ENCODE measurements at places on chromosomes 1 and 21.

DNA sequence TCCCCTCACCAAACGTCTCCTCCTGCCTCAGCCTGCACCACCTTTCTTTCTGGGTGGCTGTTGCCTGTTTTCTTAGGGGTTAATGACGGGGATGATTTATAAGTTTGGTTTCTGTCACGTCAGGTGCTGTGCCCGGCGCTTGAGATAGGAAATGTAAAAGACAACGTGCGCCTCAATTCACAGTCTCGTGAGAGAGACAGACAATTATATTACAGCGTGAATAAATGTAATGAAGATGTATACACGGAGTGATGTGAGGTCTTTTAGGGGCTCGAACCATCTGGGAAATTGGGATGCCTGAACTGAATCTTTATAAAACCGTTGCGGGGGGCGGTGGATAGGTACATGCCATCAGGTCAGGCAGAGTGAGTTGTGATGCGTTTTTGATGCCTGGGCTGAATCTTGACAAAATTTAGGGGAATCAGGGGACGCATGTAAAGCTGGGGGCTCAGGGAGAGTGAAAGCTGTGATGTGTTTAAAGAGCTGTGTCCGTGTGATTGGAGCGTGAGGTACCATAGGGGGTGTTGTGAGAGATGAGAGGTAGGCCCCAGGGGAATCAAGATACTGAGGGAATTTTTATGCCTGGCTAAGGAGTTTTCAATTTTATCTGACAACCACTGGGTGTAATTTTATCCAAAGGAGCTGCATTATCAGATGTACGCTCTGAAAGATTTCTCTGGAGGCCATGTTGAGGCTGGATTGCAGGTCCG lies 831 bp downstream of the TIPRL start:
- peak; percentile 30 for DNase-seq

- DNase-seq, result no peak
These were observed at the start of gene FCRL5 for GRCh38 chr1:157551694-157552693. Gene FCRL5, minus strand, starts transcription at chr1:157552515. Its CDS starts 153 bp downstream, at chr1:157552362.

- peak; percentile 3 for DNase-seq
These were observed 223.6 kb downstream of the LRRC7 start for GRCh38 chr1:69791311-69791710.

DNA sequence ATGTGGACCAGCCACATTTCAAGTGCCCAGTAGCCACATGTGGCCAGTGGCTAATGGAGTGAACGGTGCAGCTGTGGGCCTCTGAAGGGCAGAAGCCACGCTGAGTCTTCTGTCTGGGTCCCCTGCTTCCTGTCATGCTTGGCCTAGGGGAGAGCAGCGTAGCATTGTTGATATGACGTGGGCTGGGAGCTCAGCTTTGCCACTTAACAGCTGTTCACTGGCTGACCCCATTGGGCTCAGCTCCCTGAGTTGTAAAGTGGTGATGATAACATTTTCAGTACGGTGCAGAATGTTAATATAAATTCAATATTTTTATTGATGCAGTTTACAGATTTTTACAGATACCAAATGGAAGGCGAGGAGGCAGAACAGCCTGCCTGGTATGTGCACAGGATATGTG lies 4.5 kb downstream of the PODN start:
- DNase-seq, result no peak

GRCh38 chr1:234234199-234234598 lies 139.1 kb upstream of the COA6 start:
- DNase-seq, result no peak

DNA sequence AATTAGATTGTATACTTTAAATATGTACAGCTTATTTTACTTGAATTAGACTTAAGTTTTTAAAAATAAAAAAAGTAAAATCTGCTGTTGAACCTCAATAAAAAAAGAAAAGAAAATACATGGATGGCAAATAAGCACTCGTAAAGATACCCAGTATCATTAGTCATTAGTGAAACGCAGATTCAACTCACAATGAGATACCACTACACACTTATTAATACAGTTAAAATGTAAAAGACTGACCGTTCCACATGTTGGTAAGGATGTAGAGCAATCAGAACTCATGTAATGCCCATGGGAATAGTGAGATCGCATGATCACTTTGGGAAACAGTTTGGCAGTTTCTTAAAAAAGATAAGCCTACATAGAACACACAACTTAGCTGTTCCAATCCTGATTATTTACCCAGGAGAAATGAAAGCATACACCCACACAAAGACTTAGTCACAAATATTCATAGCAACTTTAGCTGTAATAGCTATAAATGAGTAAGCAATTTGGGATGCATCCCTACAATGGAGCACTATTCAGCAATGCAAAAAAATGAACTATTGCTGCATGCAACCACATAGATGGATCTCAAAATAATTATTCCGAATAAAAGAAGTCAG lies 7.3 kb downstream of the SH2D1B start:
- no peak for DNase-seq

DNA sequence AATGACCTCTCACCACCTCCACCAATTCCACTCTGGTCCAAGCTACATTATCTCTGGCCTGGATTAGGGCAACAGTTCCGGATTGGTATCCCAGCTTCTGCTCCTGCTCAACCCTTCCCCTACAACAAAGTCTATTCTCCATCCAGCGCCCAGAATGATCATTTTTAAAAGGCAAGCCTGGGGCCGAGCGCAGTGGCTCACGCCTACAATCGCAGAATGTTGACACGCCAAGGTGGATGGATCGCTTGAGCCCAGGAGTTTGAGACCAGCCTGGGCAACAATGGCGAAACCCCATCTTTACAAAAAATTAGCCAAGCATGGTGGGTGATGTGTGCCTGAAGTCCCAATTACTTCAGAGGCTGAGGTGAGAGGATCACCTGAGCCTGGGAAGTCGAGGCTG lies 2.2 kb downstream of the LYST start:
- DNase-seq, result no peak

GRCh38 chr1:159468321-159468720 lies 28.8 kb downstream of the OR10J1 start:
- DNase-seq, result no peak

- DNase-seq, result peak; percentile 41
These were observed 64.0 kb downstream of the MEGF6 start for GRCh38 chr1:3547055-3548005.

DNA sequence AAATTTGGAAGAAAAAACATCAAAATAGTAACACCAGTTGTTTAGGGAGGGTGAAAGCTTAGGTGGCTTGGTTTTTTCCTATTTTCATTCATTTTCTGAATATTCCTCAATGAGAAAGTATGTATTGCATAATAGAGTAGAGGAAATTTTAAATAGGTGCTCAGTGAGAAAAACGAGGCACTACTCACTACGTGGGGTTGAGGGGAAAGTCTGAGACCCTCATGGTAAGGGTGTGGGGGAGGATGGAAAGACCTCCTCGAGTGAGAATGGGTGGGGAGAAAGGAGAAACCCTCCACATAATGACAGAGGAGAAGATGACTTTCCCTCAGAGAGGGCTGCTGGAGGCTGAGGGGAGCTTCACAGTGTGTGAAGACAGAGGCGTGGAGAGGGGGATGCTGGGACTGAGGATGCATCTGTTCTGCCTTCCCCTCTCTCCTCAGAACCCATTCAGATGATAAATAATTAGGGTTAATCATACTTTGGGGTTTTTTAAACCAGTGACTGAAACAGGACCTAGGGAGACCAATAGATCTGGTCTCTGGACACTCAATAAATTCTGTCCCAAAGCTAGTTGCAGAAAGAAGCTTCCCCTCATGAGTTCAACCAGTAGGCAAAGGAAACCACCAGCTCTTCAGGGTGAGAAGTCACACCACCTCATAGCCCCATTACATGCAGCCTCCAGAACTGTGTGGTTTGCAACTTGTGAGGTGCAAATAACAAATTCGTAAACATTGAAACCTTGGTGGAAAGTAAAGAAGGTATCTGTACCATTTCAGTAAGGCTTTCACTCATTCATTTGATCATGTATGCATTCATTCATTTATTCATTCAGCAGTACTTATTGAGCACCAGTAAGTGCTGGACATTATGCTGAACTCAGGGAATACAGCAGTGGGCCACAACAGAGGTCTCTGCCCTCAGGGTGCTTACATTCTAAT lies 17.1 kb downstream of the SLAMF7 start:
- no peak for DNase-seq

GRCh38 chr1:66402194-66402593 lies 131.8 kb upstream of the SGIP1 start:
- DNase-seq, result no peak

DNA sequence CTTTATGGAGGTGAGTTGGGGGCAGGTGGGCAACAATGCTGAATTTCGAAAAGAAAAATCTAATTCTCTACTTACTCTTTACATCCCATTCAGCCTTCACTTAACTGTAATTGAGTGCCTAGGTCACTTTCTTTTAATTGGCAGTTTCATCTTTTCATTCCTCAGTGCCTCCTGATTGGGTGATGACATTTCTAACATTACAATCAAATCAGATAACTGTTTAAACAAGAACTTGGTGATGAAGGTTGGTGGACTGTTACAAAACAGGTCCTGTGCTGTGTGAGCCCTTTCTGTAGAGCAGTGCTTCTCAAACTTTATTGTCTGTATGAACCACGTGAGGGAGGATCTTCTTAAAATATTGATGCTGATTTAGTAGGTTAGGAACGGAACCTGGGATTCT lies 40.1 kb upstream of the KCNQ4 start:
- DNase-seq, result no peak

GRCh38 chr1:191043066-191043465 lies 565.4 kb upstream of the BRINP3 start:
- DNase-seq, result peak; percentile 2

GRCh38 chr1:18997508-18997907 lies 41.0 kb upstream of the IFFO2 start:
- no peak for DNase-seq

- DNase-seq, result peak; percentile 72
These were observed 33.9 kb upstream of the LGALS8 start for GRCh38 chr1:236489710-236490377.

- DNase-seq, result no peak
These were observed 49.3 kb downstream of the KIAA0319L start for GRCh38 chr1:35507947-35508346.

- DNase-seq, result no peak
These were observed 16.4 kb downstream of the FOXJ3 start for GRCh38 chr1:42318601-42319000.

DNA sequence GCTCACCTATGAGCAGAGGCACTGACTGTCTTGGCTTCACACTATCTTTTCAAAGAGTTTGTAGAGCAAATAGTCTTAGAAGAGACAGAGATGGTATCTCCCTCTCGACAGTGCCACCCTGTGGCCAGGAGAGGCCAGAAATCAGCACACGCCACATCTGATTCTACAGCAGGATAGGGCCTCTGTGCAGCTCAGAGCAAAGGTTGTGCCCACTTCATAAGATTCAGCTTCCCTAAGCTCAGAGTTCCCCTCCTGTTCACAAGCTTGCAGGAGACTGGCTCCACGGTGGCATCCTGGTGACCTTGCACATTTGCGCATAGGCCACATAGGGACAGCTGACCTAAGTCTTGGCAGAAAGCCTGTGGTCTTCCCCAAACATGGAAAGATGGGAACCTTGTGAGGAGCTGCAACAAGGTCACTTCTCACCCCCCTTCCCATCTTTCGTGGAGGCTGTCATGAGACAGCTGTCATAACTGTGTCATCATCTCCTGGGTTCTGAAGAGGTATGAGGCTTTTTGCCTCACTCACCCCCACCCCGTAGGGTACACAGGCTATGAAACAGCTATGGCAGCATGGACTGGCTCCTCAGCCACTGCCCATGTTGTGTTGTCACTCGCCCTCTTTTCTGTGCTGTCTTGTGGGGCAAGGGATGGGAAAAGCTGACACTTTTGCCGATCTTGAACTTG lies 3.0 kb downstream of the ITLN2 start:
- peak; percentile 57 for DNase-seq

DNA sequence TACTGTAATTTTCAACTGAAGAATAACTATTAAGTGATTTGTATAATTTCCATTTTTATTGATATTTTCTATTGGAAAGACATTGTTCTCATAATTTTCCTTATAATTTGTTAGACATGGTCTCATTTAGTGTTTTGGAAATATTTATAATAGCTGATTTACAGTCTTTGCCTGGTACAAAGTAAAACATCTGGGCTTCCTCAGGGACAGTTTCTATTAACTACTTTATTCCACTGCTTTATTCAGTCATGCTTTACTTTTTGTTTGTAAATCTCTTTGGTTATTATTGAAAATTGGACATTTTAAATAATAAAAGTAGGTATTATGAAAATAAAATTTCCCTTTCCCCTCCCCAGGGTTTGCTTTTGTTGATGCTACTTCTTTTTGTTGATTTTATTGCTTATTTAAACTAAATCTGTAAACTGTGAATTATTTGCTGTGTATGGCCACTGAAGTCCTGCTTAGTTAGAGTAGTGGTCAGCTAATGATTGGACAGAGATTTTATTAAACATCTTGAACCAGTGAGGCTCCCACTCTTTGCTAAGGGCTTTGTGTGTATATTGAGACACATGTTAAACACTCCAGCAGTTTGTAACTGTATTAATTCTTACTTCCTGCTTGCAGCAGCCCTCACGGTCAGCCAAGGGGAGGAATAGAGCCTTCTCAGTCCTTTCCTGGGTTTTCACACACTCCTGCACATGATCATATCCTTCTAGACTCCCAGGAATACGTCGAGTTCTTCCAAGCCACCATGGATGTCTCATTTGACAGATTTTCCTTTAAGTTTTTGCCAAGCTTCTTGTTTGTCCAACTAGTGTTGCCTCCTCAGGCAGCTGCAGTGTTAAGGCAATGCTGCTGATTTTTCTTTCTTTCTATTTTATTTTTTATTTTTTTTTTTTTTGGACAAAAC lies 994.6 kb upstream of the PRMT6 start:
- DNase-seq, result no peak

DNA sequence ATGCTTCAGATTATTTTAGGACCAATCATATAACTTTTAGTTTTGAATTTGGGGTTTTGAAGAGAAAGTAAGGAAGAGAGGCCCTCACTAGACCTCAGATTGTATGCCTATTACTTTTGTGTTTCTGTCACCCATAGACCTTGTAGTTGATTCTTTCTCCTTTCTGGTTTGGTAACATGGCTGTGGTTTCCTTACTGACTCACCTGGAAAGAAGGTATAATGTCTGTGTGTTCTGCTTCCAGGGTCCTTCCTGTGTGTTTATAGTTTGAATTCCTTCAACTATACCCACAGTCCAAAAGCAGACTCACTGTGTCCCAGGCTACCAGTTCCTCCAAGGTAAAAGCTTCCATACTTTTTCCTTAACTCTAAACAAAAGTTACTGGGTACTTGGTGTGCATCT lies 8.1 kb downstream of the SLC44A3 start:
- DNase-seq, result no peak

GRCh38 chr21:44871576-44872269 lies 1.8 kb downstream of the PTTG1IP start:
- DNase-seq, result peak; percentile 66

- no peak for DNase-seq
These were observed 47.0 kb downstream of the SERINC2 start for GRCh38 chr1:31460027-31460426.

GRCh38 chr1:210143465-210144062 lies 89.0 kb upstream of the SERTAD4 start:
- peak; percentile 81 for DNase-seq
